ENCODE measurements at places on chromosomes 11 and 22. TPM values are rescaled to one million over a fixed set of nuclear protein-coding genes. Genes with fewer than 3 reads are reported as not detected.
A peak's percentile ranks its signal among the peaks of the same experiment; 100 is the strongest.

FAM89B gene
- 83.0 TPM for total RNA-seq

DNA sequence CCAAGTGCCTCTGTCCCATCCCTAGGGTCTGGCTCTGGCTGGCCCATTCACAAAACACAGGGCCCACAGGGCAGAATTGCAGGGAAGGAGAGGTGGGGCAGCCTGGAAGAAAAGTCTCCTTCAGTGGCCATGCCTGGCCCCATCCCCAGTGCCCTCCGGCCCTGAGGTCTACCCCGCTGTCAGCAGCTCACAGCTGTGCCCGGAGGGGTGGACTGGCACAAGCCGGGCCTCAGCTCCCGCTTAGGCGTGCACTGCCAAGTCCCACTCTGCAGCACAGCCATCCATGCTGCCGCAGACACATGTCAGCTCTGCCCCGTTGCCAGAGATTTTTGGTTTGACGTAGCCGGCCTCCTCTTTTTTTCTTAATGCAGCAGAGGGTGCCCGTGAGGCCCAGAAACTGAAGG is 3.9 kb upstream of the SCN2B start:
- no peak overlapping the region for H3K27ac ChIP-seq
- peak; percentile 70 for DNase-seq
- H3K27me3 ChIP-seq: no peaks in the 10 kb centered on the region
- H3K4me1 ChIP-seq: no peaks in the 10 kb centered on the region
- no peaks in the 10 kb centered on the region for H3K36me3 ChIP-seq

GRCh38 chr11:65787649-65788622 is 1.1 kb downstream of the OVOL1 start:
- DNase-seq: no peak
- H3K27me3 ChIP-seq: peaks cover 27% of the 10 kb centered on the region
- H3K4me3 ChIP-seq: no peak overlapping the region
- H3K27ac ChIP-seq: no peak overlapping the region

DNA sequence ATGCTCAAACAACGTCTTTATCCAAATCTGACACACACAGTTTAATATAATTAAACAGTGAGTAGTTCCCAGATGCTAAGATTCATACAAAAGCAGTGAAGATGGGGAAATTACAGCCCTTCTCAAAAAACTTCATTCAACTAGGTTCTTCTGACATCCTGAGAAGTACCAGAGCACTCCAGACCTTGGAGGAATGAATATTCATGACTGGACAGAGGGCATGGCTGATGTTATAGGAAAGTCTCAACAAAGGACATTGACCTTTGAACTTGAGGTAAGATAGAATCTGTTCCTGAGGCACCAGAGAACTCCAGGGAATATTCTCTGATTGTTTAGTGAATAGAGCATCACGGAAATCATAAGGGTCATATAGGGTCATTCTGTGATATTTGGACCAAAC is 106.4 kb upstream of the SLC5A12 start:
- H3K36me3 ChIP-seq: no peaks in the 10 kb centered on the region
- DNase-seq: no peak
- H3K4me3 ChIP-seq: no peak overlapping the region

- no peaks in the 10 kb centered on the region for H3K36me3 ChIP-seq
- no peaks in the 10 kb centered on the region for H3K27me3 ChIP-seq
- H3K4me1 ChIP-seq: no peaks in the 10 kb centered on the region
- no peak within 1 kb of the TSS for H3K4me3 ChIP-seq
Measured at GRCh38 chr11:118342503-118343161, at the start of gene CD3D. TSS of gene CD3D (minus strand) at chr11:118342705. CDS start at chr11:118342607, 98 bp downstream.

GRCh38 chr22:43446037-43446803 is 34.4 kb downstream of the MPPED1 start:
- no peaks in the 10 kb centered on the region for H3K36me3 ChIP-seq
- no peaks in the 10 kb centered on the region for H3K4me1 ChIP-seq
- DNase-seq: peak; percentile 7
- no peak overlapping the region for H3K27ac ChIP-seq
- H3K4me3 ChIP-seq: no peak overlapping the region

GRCh38 chr22:49508561-49508960 is 319.1 kb downstream of the BRD1 start:
- no peak overlapping the region for H3K27ac ChIP-seq
- no peak overlapping the region for H3K4me3 ChIP-seq
- DNase-seq: no peak
- no peaks in the 10 kb centered on the region for H3K36me3 ChIP-seq
- H3K4me1 ChIP-seq: no peaks in the 10 kb centered on the region

- no peak for DNase-seq
- peaks cover 5% of the 10 kb centered on the region for H3K27me3 ChIP-seq
- no peaks in the 10 kb centered on the region for H3K36me3 ChIP-seq
- H3K27ac ChIP-seq: no peak overlapping the region
- no peak overlapping the region for H3K4me3 ChIP-seq
- no peaks in the 10 kb centered on the region for H3K4me1 ChIP-seq
Measured at GRCh38 chr11:133531458-133531857, 843 bp downstream of the OPCML start.

VPS26B gene
- 46.5 TPM for total RNA-seq

DNA sequence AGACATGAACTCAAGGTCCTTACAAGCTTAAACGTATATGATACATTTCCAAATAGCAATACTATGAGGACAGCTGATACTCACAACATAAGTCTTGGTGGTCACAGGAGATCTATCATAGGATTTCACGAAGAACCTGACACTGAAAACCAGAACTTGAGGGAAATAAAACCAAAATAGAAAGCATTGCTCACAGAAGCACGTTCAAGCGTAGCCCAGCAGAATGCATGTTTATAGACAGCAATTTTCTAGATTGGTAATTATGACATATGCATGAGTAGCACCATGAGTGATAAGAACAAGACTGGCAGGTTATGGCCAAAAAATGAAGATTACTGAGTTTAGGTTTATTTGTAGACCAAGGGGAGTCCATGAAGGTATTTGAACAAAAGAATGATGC is 243.5 kb downstream of the ETS1 start:
- no peak overlapping the region for H3K27ac ChIP-seq
- no peak overlapping the region for H3K4me3 ChIP-seq
- no peaks in the 10 kb centered on the region for H3K36me3 ChIP-seq

GRCh38 chr11:116698080-116698479 is 74.7 kb downstream of the BUD13 start:
- H3K4me1 ChIP-seq: no peaks in the 10 kb centered on the region
- H3K4me3 ChIP-seq: no peak overlapping the region
- H3K27ac ChIP-seq: no peak overlapping the region
- no peaks in the 10 kb centered on the region for H3K36me3 ChIP-seq

OR52E8 gene
- total RNA-seq: not detected

DNA sequence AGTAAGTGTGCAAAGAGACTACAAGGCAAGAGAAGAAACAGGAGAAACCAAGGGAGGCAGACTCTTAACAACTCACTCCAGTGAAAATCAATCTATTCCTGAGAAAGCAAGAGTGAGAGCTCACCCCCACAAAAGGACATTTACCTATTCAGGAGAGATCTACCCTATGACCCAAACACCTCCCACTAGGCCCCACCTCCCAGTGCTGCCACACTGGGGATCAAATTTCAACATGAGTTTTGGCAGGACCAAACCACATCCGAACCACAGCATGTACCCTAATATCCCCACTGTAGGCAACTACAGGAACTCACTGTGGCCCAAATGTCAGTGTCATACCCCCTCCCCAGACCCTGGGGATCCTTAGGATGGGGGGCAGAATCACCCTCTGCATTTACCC is 526.2 kb upstream of the B3GAT1 start:
- no peak overlapping the region for H3K4me3 ChIP-seq
- no peaks in the 10 kb centered on the region for H3K36me3 ChIP-seq
- DNase-seq: no peak
- no peak overlapping the region for H3K27ac ChIP-seq
- no peaks in the 10 kb centered on the region for H3K27me3 ChIP-seq

- H3K4me3 ChIP-seq: no peak overlapping the region
- DNase-seq: no peak
- no peaks in the 10 kb centered on the region for H3K36me3 ChIP-seq
- no peak overlapping the region for H3K27ac ChIP-seq
- H3K27me3 ChIP-seq: no peaks in the 10 kb centered on the region
Measured at GRCh38 chr11:128901653-128902514, 10.7 kb downstream of the KCNJ5 start.

DNA sequence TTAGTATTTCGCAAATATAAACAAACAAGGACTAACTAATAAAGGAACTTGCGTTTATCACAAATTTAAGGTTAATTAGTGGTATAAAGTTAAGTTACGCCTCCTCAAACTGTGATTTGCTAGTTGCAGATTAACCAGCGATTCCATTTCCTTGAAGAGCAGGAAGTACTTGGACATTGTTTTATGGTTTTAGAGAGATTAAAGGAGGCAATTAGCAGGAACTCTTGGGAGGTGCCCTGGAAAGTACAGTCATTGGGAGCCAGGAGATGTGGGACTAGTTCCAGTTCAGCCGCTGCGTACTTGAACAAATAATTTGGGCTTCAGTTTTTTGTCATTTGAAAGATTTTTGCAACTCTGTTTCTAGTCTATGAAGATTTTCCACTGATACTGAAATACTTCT is 3.3 kb downstream of the FAM118B start:
- no peak overlapping the region for H3K4me3 ChIP-seq
- H3K4me1 ChIP-seq: no peaks in the 10 kb centered on the region
- no peaks in the 10 kb centered on the region for H3K27me3 ChIP-seq
- DNase-seq: no peak

DNA sequence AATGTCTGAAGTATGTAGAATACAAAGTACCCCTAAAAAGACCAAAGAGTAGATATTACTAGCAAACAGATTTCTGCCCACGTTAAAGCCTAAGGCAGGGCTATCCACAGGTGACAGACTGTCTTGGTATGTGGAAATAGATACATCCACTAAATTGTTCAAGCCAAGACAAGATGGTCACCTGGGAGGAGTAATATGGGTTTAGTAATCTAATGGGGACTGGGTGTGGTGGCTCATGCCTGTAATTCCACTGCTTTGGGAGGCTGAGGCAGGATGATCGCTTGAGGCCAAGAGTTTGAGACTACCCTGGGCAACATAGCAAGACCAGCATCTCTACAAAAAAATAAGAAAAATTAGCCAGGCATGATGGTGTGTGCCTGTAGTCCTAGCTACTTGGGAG is 7.5 kb downstream of the SGSM3 start:
- no peaks in the 10 kb centered on the region for H3K36me3 ChIP-seq
- no peaks in the 10 kb centered on the region for H3K4me1 ChIP-seq
- H3K27ac ChIP-seq: no peak overlapping the region
- no peak overlapping the region for H3K4me3 ChIP-seq
- no peak for DNase-seq
- H3K27me3 ChIP-seq: no peaks in the 10 kb centered on the region

DNA sequence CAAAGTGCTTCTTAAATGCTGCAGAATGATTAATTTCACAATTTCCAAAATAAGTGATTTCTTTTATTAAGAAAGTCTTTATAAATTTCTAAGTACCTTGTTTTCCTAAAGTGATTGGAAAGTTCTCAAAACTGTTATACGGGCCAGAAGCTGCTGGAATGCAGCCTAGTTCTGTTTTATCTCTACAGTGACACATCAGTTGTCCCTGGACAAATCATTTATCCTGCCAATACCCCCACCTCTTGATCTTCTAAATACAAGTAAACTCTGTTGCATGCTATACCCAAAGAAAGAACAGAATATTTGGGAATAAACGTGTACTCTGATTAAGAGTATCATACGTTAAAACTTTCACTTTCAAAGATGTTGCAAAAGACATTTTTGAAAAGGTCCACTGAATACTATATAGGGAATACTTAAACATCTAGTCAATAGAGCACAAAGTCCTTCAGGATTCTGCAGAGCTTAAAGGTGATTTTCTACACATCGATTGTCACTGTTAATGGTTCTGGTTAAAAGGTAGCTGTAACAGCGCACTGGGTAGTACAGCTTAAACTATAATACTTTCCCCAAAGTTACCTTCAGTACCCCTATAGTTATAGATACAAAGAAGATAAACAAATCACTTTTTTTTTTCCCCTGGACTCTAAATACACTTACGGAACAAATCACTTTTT is 92.1 kb upstream of the APOA1 start:
- no peaks in the 10 kb centered on the region for H3K36me3 ChIP-seq
- no peak for DNase-seq
- H3K4me3 ChIP-seq: no peak overlapping the region
- no peaks in the 10 kb centered on the region for H3K27me3 ChIP-seq
- H3K27ac ChIP-seq: peak overlapping the region; percentile 58
- H3K4me1 ChIP-seq: peaks cover 7% of the 10 kb centered on the region

DNA sequence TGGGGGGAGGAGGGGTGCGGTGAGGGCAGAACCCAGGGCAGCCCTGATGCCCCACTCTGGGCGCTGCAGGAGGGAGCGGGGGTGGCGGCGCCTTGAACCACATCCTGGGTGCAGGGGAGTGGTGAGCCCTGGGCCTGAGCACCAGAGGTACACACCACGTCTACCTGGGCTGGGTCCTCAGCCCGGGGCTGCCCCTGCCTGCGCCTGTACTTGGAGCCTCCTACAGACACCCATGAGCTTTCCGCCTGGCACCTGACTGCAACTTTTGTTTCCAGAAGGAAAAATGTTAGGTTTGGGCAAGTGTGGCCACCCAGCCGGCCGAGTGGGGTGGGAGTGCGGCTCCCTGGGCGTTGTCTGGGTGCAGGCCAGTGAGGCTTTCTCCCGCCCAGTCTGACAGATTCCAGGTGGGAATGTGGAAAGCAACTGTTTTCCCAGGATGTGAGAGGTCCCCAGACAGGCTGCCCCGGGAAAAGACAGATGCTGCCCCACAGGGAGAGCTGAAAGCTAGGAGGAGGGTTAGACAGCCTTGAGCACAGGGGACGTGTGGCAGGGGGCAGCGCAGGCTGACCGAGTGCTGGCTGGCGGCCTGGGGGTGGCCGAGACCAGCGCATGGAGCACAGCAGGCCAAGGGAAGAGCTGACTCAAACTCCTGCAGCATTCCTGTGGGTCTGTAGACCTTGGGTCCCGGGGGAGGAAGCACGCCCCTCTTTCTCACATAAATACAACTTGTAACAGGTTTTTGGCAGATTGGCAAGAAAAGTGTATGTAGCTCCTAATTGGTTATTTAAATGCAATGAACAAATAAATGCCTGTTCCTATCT is 44.1 kb downstream of the GNB1L start:
- DNase-seq: no peak
- peaks cover 7% of the 10 kb centered on the region for H3K4me1 ChIP-seq
- no peaks in the 10 kb centered on the region for H3K36me3 ChIP-seq
- no peak overlapping the region for H3K4me3 ChIP-seq

DNA sequence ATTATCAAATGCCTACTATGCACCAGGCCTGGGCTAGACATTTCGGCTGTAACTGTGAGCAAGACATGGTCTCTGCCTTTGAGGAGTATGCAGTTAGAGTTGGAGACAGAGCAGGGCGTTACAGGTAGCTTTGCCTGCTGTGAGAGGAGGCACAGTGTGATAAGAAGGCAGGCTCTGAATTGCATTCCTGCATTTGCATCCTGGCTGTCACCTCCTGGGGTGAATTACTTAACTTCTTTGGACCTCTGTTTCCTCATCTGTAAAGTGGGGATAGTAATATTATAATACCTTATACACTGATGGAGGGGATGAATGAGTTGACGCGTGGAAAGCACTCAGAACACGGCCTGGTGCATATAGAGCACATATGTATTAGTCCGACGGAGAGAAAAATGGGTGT is 118.1 kb upstream of the ARHGAP20 start:
- H3K4me1 ChIP-seq: no peaks in the 10 kb centered on the region
- no peaks in the 10 kb centered on the region for H3K36me3 ChIP-seq
- H3K4me3 ChIP-seq: no peak overlapping the region
- no peak overlapping the region for H3K27ac ChIP-seq
- no peaks in the 10 kb centered on the region for H3K27me3 ChIP-seq

OLFML1 gene
- total RNA-seq: 111 TPM

GRCh38 chr22:36902143-36902926 is 11.1 kb upstream of the CSF2RB start:
- DNase-seq: no peak
- H3K4me3 ChIP-seq: no peak overlapping the region
- no peaks in the 10 kb centered on the region for H3K4me1 ChIP-seq
- H3K27ac ChIP-seq: no peak overlapping the region

- peak overlapping the region; percentile 94 for H3K4me3 ChIP-seq
- H3K36me3 ChIP-seq: no peaks in the 10 kb centered on the region
- no peaks in the 10 kb centered on the region for H3K4me1 ChIP-seq
- H3K27me3 ChIP-seq: no peaks in the 10 kb centered on the region
Measured at GRCh38 chr11:10856689-10857458, 979 bp downstream of the ZBED5 start.
